Stimulated activated CD4-positive, alpha-beta T cell treated with anti-CD3 and anti-CD28 coated beads, Interleukin-12 subunit alpha, Interleukin-12 subunit beta, amount 100 ng/mL, for 48 hours (primary cell): ENCODE measurements at places on chromosomes 5 and 9.

GRCh38 chr9:81393985-81394811 is 295.1 kb downstream of the TLE1 start:
- no peak for DNase-seq

DNA sequence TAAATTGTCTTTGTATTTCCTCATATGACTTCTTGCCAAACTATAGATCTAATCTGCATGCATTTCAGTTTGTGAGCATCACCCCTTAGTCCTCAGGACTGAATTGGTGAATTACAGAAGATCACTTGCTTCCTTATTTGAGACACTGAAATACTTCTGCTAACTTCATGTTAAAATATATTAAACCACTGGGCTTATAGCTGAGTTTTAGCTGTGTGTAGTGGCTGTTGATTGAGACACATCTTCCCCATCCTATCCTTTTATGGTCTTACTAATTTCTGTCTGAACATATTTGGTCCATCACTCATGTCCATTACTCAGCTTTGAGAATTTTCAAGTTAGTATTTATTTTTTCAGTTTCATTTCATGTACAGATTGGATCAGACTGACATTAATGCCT is 295.9 kb downstream of the PSAT1 start:
- no peak for DNase-seq

DNA sequence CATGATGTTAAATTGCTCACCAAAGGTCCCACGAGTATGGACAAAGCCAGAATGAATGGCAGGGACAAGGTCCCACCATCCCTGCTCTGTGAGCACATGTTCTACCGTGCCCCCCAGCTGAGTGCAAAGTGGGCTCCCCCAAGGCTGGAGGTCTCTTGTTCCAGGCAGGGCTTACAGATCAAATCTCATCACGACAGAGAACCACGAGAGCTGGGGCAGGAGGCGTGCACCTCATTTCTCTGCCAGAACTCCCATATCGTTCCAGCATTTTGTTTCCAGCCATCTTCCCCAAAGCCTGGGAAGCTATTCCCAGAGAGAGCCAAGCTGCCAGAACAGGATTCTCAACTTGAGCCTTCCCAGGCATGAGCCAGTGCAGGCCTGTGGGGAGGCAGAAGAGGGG is 108.5 kb downstream of the ZNF354C start:
- DNase-seq, result no peak

- no peak for DNase-seq
Measured at GRCh38 chr5:162996053-162996452, 441.3 kb upstream of the CCNG1 start.

- no peak for DNase-seq
Measured at GRCh38 chr5:38718771-38719391, 126.9 kb upstream of the OSMR start.

DNA sequence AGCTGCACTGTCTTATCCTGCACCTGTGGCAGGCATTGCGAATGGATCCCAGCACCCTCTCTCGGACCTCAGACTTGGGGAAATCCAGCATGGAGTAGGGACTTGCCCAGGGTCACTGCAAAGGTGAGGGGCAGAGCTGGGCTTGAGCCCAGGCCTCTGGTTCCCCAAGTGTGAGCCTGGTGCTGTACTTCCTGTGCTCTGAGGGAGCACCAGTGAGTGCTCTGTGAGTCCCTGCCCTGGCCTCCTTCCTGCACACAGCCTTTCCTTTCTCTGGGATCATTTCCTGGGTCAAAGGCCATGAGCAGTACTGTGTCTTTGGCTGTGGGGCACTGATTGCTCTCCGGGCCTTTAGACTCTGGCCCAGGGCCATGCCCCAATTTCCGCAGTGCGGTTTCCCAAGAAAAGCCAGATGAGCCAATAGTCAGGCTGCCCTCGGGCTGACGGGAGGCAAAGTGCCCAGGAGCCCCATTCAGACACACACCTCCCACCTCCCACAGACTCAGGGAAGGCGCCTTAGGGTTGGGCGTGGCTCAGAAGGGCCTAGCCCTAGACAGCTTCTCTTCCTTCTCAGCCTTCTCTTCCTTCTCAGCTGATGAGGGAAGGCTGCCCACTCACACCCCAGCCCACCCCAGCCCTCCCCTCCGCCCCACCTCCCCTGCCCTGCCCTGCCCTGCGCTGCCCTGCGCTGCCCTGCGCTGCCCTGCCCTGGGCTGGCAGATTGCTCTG is 23.3 kb upstream of the TRIM14 start:
- no peak for DNase-seq

DNA sequence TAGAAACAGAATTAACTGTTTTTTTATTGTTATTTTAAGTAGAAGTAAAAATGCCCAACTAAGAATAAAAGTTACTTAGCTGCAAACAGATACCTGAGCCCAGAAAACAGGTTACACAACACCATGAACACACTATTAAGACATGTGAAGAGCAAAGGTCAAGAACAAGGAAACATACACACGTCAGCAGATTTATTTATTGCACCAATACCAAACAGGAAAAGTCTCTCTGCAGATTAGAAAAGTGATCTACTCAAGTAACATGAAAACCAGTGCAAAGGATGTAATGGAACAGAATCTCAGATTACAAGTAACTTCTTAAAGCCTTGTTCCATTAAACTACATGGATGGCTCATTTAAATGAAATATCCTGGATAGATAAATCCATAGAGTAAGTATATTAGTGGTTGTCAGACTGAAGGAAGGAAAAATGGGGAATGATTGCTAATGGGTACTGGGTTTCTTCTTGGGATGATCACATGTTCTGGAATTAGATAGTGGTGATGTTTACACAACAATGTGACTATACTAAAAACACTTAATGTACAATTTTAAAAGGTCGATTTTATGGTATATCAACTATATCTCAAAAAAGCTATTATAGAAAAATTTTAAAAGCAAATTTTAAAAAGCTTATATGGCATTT is 6.1 kb downstream of the SAR1B start:
- DNase-seq, result no peak

DNA sequence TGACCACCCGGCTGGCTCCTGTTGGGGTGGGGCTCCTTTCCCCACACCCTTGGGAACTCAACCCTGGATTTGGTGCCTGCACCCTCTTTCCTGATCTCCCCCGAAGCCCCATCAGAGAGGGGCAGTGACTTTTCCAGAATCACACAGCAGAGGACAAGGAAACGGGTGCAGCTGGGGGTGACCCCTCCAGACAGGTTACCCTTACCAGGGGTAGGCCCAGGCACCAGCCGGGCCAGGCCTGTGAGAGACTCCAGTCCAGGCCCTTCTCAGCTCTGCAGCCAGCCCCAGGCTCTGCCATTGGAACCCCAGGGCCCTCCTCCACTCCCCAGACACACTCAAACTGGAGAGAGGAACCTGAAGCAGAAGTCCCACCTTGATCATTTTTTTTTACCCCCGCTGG is 19.0 kb upstream of the PHYHD1 start:
- DNase-seq, result no peak

- DNase-seq, result no peak
Measured at GRCh38 chr9:87546704-87547103, 49.0 kb downstream of the DAPK1 start.

DNA sequence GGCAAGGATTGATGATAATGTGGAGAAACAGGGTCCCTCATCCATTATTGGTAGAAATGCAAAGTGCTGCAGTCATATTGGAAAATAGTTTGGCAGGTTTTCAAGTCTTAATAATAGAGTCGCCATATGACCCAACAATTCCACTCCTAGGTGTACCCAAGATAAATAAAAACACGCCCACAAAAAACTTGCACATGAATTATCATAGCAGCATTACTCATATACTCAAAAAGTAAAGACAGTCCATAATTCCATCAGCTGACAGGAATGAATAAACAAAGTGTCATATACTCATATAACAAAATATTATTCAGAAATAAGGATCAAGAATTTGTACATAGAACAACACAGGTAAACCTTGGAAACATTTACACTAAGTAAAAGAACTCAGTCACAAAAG is 242.9 kb upstream of the FTMT start:
- no peak for DNase-seq

- no peak for DNase-seq
Measured at GRCh38 chr9:112831281-112831851, 59.3 kb downstream of the SLC46A2 start.
